ENCODE measurements at places on chromosomes 6 and 20.

- DNase-seq, result no peak
These were observed 378.0 kb upstream of the FLRT3 start for GRCh38 chr20:14715400-14715799.

GRCh38 chr6:136950436-136951126 is 28.5 kb downstream of the SLC35D3 start:
- DNase-seq, result peak; percentile 10

DNA sequence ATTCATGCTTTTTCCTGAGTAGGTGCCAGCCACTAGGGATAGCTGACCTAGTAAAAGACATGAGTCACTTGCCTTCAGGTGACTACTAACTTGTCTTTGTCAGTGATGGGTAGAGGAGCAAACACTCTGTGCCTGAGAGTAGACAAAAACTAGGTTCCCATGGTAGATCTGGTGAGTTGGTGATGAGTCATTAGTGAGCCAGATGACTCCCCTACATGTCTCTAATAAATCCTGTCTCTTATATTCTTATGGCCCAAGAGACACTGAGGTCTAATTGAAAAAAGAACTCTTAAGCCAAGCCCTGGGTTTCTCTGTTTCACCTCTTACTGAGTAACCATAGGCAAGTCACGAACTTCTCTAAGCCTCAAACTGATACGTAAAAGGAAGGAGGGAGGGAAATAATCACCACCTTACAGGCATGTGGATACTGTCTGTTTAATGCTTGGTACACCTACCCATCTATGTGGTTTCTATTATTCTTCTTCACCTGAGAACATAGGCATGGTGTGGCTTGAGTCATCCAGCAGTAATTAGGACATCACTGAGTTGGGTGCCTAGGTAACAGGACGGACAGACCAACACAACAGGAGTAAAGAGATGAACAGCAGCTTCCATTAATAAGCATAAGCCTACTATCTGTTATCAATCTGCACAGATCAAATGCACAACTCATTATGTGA is 20.3 kb downstream of the TTPAL start:
- peak; percentile 100 for DNase-seq

DNA sequence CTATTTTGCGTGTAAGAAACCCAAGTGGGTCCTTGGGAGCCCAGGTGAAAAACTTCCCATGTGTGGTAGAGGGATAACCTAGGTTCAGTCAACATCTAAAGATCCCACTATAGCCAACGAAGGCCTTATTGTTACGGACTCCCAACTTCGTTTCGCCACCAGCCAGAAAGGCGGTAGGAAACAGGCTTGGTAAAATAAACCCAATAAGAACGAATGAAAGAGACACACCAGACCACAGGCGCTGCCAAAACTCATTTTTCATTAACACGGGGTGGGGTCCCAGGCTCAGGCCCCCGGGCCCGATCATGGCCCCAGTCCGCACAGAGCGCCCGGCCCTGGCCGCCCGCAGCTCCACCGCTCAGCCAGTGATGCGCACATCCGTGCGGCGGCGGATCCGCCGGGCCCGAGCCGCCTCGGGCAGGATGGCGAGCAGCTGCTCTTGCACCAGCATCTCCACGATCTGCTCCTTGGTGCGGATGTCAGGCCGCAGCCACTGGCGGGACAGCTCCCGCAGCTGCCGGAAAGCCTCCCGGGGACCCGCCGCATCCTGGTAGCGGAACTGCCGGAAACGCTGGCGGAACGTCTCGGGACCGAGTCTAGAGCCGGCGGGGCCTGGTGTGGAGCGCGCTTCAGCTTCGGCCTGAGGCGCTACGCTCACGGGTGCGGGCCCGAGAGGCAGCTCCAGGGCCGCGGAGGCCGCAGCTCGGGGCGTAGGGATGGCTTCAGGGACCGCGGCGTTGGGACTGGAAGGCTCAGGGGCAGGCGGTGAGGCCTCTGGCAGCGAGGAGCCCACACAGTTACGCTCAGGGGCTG is 709 bp downstream of the SCAND1 start:
- peak; percentile 69 for DNase-seq

- DNase-seq, result no peak
These were observed 42.5 kb upstream of the DST start for GRCh38 chr6:56685102-56685733.

DNA sequence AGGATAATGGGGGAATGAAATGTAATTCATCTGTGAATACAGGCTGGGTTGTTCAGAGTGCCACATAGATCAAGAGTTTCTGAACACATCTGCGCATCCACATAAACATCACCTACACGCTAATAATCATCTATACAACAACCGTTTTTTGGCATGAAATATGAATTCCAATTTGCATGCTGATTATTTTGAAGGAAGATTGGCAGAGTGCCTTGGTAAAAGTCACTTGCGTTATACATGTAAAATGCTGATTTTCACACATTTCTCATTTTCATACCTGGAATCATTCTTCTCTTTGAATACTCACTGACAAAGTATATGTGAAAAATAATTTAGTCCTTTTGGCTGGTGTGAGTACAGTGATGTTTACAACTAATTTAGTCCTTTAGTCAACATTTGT is 17.7 kb downstream of the COL9A1 start:
- DNase-seq, result no peak
